NCI-H1092 treated with DMSO at 0.1 percent for 48 hours (cell line): ENCODE measurements at places on chromosomes 2 and 18.

GRCh38 chr18:63016270-63016669 is 300.9 kb downstream of the PHLPP1 start:
- peak; percentile 66 for DNase-seq

DNA sequence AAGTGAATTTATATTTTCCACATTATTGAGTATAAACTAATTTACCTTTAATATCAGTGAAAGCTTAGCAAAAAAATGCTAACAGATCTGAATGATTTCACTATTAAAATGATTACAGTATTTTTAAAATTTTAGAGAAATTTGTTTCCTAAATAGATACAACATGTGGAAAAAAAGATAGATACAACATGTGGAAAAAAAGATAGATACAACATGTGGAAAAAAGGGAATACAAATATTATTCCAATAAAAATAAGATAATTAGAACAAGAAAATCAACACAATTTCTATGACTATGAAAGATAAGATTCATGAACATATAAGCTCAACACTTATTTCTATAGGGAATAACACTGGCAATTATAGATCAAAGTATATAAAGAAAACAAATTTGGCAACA is 865.9 kb upstream of the VRK2 start:
- DNase-seq = no peak

- no peak for DNase-seq
Measured at GRCh38 chr2:186540941-186541340, 48.9 kb upstream of the ITGAV start.

DNA sequence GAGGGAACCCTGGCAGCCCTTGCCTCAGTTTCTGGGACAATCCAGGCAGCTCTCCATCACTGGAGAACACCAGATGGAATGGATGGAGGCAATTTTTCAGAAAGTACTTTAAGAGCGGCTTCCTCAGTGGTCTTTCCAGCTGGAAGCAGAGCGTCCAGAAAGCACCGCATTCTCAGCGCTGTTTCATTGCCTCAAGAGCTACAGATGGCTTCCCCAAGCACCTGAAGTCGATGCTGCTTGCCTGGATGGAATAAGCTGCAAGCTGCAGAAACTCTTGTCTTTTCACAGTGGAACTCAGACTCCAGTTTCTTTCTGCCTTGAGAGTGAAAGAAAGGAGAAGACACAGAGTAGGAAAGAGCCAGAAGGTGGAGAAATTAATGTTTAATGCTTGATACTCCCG is 766.9 kb downstream of the TDRD15 start:
- DNase-seq = no peak

GRCh38 chr2:217418544-217418943 is 558.7 kb upstream of the TNP1 start:
- DNase-seq = no peak

DNA sequence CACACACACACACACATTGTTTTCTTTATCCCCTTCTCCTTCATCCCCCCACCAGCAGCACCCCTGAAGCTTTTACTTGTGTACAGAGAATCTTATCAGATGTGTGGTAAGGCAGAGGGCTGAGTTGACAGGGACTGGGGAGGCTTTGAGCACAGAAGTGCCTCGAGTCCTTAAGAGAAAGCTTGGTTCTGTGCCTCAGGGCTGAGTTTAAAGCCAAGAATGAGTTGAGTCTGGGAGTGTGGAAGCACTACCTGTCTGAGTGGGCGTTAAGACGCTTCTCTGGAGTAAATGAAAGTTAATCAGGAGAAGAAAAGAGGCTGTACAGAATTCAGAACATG is 2.7 kb downstream of the ID2 start:
- no peak for DNase-seq

DNA sequence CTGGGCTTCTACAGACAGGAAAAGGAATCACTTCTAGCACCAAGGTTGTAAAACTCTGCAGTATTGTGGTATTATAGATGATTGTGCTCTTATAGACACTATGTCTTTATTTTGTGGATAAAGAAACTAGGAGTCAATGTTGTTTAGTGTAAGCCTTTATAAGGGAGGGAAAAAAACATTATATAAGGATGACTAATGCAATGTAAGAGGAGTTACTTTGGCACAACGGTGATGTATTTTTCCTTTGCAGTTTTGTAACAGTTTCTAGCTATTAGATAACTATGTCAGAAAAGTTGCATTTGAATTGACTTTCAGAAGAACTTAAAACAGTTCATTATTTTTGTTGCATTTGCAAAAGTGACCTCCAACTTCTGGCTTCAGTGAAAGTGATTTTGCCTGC is 545.4 kb downstream of the CCDC85A start:
- DNase-seq = no peak
